NCI-H774 (cell line): ENCODE measurements at places on chromosomes 1 and 21.

GRCh38 chr21:20110368-20110767 lies 887.8 kb upstream of the NCAM2 start:
- DNase-seq = no peak

GRCh38 chr1:116654351-116654750 lies 13.2 kb downstream of the IGSF3 start:
- no peak for DNase-seq

DNA sequence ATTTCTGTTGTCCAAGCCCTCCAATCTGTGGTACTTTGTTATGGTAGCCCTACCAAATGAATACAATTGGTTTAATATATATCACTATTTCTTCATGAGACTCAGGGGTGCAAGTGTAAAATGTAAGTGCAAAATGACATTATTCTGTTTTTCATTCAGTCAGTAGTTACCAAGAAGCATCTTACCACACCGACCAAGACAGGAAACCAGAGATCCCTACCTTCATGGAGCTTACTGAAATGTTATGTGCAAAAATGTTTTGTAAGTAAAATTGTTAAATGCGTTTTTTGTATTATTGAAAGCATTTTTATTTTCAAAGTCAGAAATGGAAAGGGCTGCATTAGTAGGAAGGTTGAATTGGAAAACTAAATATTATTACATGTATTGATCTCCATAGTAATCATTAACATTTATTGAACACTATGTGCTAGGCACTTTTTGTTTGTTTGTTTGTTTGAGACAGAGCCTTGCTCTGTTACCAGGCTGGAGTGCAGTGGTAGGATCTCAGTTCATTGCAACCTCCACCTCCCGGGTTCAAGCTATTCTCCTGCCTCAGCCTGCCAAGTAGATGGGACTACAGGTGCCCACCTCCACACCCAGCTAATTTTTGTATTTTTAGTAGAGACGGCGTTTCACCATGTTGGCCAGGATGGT lies 166.8 kb downstream of the PTPRC start:
- DNase-seq = no peak

GRCh38 chr1:225674381-225674780 lies 21.5 kb upstream of the ENAH start:
- no peak for DNase-seq

GRCh38 chr1:172727956-172728603 lies 69.2 kb downstream of the FASLG start:
- no peak for DNase-seq

GRCh38 chr21:45515241-45516061 lies 26.8 kb downstream of the SLC19A1 start:
- no peak for DNase-seq

DNA sequence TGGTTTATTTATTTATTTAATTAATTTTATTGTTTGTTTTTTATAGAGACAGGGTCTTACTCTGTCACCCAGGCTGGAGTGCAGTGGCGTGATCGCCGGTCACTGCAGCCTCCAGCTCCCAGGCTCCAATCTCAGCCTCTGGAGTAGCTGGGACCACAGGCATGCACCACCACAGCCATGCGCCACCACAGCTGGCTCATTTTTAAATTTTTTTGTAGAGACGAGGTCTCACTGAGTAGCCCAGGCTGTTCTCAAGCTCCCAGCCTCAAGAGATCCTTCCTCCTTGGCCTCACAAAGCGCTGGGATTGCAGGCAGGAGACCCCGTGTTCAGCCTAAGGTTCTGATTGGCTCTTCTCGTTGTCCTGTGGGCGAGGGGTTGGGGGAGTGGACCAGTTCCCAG lies 22.1 kb downstream of the UMODL1 start:
- no peak for DNase-seq

DNA sequence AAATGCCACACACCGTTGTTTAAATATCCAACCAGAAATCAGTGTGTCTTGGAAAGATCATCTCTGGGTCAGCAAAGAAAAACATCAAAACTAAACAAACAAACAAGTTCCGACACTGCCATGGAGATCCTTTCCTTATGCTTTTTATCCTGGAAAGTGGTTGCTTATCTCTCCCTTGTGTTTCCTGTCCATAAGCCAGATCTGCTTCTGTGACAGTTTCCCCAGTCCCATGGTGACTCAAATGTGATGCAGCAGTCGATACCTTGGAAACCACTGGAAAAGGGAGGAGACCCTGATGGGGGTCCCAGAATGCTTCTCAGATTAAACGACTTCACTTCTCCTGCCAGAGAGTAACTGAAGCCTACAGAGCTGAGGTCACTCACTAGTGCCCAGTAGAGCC lies 94.7 kb downstream of the DMRTA2 start:
- no peak for DNase-seq

DNA sequence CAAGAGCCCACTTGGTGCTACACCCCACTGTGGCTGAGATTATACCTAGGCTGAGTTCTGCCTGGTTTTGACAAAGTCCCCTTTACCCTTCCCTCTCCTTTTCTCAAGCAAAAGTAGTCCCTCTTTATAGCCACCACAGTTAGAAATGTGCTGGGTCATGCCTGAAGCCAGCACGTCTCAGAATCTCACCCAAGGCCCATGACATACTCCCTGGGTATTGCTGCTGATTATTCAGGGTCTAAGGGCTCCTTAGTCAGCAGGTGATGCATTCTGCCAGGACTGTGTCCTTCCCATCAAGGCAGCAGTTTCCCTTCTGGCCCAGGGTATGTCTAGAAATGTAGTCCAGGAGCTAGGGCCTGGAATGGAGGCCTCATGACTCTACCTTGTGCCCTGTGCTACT lies 67.3 kb upstream of the COX20 start:
- DNase-seq = no peak

- DNase-seq = peak; percentile 14
Observed at GRCh38 chr1:164602480-164603093, 43.6 kb downstream of the PBX1 start.

GRCh38 chr1:239817276-239817675 lies 274.4 kb upstream of the FMN2 start:
- DNase-seq = no peak

DNA sequence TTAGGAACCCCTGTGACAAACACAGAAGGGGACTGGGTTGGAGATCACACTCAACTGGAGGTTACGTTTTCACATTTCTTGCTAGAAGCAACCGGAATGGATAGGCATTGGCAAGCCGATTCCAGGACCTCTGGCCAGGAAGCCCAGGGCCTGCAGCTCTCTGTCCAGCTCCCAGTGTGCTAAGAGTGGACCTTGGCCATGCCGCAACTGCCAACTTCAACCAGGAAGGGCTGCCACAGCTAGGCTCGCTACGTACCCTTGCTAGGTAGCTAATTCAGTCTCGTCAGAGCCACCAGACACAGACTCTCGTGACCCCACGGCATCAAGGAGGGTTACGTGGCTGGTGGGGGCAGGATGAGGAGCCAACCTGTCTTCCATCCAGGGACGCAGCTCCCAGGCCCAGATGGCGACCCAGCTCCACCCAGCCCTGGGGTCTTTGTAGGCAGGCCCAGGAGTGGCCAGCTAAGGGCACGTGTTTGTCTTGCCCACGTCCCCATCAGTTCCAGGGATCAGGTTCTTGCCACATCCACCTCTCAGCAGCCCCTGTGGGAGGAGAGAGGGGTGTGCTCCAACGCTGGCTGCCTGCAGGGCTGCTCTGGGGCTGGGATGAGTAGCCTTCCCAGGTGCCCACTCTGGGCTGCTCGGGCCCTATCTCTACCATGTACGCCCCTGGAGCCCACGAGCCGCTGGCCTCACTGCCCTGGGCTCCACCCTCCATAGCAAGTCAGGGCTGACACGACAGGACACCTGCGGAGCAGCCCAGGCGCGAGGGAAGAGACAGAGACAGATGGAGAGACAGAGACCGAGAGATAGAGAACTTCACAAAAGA lies 39.2 kb downstream of the UBE2G2 start:
- DNase-seq = no peak

GRCh38 chr1:113965703-113966412 lies 13.4 kb upstream of the OLFML3 start:
- DNase-seq = no peak

DNA sequence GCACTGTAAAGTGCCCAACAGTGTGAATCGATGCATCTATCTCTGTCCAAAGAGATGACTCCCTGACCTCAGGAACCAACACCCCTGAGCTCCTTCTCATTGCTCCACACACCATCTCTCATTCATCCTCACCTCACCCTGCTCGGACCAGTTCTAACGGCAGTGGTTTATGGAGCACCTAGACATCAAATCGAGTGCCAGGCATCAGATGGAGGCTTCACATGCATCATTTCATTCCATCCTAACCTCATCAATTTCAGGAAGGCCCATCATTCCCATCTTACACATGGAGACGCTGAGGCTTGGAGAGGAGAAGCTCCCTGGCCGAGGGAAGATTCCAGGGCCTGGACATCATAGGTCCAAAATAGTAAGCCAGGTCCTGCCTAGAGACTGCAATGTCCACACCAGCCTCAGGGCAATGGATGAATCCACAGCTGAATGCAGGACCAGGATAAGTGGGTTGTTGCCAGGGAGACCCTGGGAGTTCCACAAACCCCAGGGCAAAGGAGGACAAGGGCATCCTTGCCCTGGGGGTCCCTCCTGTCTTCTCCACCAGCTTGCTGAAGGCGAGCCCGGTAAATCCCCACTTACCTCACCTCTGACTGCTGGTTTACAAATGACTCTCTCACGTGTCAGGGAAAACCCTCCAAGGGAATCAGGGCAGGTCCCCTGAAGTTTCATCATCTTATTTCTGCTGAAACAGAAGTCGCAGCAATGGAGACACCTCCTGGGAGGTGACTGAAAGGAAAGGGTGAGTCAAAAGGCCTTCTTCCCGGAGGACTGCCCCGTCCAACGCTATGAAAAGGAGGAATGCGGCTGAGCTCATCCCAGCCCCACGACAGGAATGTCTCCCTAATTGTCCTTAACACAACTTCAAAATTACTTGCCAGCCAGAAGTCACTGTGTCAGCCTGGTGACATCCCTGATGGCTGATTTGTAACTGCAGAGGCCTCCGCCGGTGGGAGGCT lies 9.0 kb upstream of the IFFO2 start:
- no peak for DNase-seq

DNA sequence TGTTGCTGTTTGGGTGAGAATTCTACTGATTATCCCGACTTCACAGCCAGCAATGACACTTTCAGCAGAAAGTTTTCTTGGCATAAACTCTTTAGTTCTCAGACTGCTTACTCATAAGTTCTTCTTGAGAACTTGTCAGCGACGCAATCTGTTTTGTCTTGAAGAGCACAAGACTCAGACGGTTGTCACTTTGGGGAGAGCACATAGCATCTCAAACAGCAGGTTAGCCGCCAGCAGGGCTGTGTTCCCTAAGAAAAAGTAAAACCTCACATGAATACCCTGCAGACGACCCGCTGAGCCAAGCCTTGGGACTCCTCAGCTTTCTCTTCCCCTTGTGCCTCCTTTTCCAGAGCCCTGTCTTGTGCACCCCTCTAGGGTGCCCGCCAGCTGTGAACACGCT lies 11.4 kb downstream of the AGMAT start:
- DNase-seq = no peak

- no peak for DNase-seq
Observed at GRCh38 chr1:97120806-97121205, 399.2 kb downstream of the PTBP2 start.

DNA sequence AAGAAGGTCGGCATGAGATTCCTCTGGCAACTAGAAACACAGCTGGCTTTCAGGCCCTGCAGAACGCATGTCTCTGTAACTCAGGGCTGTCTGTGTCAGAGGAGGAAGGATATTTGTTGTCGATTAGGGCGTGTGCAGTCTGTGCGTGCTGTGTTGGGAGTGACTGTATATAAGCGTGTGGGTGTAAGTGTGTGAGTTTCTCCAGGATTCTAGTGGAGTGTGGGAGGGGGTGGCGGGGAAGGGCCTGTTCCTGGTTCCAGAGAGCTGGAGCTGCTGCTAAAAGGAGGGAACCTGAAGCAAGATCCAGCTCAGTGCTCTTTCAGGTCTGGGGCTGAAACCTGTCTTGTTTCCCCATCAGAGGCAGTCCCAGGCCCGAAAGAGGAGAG lies 74.3 kb downstream of the SLC16A1 start:
- DNase-seq = no peak

GRCh38 chr1:93690921-93691789 lies 9.5 kb upstream of the BCAR3 start:
- no peak for DNase-seq

DNA sequence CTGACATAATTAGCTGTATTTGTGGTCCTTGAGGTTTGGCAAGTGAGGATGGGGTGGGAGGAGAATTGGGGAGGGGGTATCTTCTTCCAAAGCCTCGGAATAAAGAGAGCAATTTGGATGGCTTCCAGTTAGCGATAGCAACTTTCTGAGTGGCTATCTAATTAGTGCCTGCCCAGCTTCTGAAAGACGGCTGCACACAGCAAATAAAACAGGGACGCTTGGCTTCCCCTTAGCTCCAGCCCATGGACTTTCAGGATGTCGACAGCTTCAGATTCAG lies 31.1 kb downstream of the KLHDC7A start:
- no peak for DNase-seq

DNA sequence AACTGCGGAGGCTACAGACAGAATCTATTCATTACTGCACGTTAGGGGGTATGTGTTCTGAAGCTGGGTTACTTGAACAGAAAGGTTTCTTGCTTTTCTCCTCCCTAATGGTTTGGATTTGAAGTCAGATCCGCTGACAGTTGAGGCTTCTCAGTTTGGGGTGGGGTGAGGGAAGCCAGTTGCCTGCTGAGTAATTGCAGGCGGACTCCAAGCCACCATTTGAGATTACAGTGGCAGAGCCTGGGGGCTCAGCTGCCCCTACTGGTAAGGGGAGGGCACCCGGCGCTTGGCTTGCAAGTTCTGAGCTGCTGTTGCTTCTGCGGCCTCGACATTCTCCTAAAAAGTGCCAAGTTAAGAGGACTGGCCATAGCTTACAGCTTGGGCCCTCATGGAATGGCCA lies 2.0 kb downstream of the GRHL3 start:
- DNase-seq = no peak

- no peak for DNase-seq
Observed at GRCh38 chr1:172448995-172449584, 5.2 kb upstream of the PIGC start.
